ENCODE measurements at places on chromosomes 13 and 19.

DNA sequence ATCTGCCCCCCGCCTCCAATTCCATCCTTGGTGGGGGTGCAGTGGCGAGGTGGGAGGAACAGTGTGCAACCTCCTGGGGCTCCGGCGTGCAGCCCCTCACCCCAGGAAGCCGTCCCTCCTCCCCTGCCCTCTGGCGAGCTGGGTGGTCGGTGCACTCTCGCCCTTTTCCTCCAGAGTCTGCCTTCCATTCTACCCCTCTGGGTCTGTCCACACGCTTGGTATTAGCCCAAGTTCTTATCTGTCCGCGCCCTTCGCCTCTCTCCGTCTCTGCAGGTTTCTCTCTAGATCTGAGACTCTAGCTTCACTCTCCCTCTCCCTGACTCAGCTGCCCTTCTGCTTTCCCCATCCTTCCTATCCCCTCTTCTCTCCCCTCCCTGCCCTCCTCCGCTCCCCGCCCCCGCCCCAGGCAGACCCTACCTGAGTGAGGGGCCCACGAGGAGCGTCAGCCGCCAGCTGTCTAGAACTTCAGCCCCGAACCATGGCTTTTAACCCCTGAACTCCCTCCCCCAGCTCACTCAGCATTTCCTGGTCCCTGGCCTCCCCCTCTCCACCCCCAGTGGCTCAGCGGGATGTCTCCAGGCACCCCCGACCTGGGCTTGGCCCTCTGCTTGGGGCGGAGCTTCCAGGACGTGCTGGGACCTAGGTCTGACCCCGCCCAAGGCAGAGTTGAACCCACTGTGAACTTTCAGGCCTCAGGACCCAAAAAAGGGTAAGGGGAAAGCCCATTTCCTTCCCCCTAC, 499 bp upstream of the KLK13 start:
- no peak for DNase-seq

DNA sequence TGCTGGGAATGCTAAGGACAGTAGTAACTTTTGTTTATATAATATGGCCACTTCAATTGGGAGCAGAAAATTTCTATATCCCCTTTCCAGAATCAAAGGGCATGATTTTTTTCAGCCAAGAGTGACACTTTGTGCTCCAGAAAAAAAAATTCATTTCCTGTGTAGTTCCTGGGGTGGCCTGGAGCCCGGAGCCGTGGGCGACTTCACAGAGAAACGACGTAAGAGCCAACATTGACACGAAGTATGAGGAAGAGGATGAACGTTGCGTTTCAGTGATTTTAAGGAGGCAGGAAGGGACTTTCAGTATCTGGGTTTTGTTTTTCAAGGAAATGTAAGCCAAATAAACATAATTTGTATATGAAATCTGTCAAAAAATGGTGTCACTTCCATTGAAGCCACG, 187.6 kb downstream of the STK24 start:
- no peak for DNase-seq

DNA sequence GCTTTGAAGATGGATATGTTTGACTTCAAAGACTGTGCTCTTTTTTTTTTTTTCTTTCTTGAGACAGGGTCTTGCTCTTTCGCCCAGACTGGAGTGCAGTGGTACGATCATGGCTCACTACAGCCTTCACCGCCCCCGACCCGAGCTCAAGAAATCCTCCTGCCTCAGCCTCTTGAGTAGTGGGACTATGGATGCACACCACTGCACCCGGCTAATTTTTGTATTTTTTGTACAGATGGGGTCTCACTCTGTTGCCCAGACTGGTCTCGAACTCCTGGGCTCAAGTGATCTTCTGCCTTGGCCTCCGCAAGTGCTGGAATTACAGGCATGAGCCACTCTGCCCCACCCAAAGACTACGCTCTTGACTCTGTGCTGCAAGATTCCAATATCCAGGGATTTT, 50.4 kb downstream of the SPTBN4 start:
- DNase-seq: no peak

GRCh38 chr13:46526100-46526735, 26.8 kb upstream of the LRCH1 start:
- no peak for DNase-seq

DNA sequence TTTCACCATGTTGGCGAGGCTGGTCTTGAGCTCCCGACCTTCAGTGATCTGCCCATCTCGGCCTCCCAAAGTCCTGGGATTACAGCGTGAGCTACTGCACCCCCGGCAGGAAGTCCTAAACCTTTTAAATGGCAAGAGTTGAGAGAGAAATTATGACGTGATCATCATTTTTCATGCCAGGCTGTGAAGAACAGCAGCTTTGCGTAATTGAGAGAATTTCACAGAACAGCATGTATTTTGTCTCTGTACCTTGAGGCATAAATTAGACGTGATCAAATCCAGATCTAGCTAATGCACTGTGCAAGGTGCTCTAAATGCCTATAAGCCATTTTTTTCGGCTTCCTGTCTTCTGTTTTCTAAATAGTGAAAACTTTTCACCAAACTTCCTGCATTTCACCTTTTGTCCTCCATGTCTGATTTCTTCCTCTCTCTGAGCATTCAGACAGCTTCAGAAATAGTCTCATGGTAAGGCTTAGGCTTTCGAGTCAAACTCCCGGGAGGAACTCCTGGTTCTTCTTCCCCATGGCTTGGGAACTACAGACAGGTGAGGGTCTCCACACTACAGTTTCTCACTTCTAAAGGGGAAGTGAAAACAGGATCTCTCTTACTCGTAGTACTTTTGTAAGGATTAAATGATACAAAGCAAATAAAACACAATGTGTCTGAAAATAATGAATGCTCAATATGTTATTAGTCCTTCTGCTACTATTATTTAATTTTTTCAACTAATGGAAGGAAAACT, 51.0 kb downstream of the WDFY2 start:
- DNase-seq: no peak

DNA sequence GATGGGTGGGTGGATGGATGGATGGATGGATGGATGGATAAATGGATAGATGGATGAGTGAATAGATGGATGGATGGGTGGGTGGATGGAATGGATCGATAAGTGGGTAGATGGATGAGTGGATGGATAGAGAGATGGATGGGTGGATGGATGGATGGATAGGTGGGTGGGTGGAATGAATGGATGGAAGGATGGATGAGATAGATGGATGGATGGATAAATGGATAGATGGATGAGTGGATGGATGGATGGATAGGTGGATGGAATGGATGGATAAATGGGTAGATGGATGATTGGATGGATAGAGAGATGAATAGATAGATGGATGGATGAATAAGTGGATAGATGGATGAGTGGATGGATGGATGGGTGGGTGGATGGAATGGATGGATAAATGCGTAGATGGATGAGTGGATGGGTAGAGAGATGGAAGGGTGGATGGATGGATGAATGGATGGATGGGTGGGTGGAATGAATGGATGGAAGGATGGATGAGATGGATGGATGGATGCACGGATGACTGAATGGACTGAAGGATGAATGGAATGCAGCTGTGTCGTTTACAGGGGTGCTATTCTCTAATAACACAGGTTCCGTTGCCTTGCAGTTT, 21.8 kb downstream of the PRR22 start:
- DNase-seq: no peak

- DNase-seq: no peak
These were observed 1148.6 kb upstream of the PRR20A start for GRCh38 chr13:55992145-55992544.

DNA sequence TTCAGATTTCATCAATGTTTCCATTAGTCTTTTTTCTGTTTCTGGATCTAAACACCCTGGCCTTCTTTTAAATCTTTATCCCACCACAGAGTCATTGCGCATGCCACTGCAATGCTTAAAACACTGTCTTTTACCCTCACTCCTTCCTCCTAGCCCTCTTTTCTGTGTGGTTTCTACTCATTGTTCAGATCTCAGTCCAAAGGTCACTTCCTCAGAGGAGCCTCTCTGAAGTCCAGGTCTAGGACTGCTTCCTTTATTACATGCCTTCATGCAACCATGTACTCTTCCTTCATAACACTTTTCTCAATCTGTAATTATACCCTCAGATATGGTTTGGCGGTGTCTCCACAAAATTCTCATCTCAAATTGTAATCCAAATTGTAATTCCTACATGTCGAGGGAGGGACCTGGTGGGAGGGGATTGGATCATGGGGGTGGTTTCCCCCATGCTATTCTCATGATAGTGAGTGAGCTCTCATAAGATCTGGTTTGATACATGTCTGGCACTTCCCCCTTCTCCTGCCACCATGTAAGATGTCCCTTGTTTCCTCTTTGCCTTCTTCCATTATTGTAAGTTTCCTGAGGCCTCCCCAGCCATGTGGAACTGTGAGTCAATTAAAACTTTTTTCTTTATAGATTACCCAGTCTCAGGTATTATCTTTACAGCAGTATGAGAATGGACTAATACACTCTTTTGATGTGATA, 808.9 kb downstream of the DIAPH3 start:
- no peak for DNase-seq

GRCh38 chr13:71603255-71603654, 263.7 kb downstream of the DACH1 start:
- DNase-seq: no peak

GRCh38 chr19:1133471-1133929, 29.7 kb downstream of the GPX4 start:
- peak; percentile 70 for DNase-seq

DNA sequence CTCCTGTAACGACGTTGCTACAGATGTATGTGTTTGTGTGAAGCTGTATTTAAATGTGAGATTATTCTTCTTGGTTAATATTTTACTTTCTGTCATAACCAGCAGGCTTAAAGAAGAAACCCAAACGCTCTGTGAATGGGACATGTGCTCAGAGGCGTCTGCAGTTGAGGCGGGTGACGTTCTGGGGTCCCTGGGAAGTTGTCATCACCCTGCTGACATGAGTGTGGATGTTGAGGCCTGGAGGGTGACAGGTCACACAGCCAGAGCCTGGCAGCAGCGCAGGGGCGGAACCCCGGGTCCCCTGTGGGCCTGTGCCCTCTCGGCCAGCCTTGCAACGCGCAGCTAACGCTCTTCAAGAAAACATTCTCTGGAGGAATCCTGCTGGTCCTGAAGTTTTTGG, 16.6 kb downstream of the RASA3 start:
- no peak for DNase-seq

DNA sequence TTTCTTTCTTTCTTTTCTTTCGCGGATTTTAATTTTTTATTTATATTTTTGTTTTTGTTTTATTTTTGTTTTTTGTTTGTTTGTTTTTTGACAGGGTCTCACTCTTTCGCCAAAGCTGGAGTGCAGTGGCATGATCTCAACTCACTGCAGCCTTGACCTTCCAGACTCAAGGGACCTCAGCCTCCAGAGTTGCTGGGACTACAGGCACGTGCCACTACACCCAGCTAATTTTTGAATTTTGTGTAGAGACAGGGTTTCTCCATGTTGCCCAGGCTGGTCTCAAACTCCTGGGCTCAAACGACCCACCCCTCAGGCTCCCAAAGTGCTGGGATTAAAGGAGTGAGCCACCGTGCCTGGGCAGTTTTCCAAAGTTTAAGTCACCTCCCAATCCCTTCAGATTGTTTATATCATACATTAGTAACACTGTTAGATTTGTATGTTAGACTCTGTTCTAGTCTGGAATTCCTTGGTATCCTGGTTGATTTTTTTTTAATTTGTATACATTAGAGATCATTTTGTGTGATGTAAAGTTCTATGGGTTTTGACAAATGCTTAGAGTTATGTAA, 597.3 kb downstream of the DCT start:
- no peak for DNase-seq

DNA sequence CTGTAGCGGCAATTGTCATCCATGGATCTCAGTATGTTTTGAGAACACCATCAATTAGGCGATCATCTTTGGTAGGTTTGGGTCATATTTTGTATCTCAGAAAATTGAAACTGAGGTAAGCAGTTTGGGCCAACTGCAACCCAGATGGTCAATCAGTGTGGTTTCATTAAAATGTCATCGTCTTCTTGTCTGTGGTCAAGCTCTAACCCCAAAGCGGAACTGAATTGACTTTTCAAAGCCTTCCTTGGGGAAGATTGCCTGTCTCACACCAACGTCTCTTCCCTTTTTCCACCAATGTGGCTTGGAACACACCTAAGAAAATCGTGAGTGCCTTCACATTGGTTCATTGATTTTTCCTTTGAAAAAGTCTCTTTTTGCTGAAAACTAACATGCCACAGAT, 56.3 kb upstream of the UBAC2 start:
- DNase-seq: no peak

DNA sequence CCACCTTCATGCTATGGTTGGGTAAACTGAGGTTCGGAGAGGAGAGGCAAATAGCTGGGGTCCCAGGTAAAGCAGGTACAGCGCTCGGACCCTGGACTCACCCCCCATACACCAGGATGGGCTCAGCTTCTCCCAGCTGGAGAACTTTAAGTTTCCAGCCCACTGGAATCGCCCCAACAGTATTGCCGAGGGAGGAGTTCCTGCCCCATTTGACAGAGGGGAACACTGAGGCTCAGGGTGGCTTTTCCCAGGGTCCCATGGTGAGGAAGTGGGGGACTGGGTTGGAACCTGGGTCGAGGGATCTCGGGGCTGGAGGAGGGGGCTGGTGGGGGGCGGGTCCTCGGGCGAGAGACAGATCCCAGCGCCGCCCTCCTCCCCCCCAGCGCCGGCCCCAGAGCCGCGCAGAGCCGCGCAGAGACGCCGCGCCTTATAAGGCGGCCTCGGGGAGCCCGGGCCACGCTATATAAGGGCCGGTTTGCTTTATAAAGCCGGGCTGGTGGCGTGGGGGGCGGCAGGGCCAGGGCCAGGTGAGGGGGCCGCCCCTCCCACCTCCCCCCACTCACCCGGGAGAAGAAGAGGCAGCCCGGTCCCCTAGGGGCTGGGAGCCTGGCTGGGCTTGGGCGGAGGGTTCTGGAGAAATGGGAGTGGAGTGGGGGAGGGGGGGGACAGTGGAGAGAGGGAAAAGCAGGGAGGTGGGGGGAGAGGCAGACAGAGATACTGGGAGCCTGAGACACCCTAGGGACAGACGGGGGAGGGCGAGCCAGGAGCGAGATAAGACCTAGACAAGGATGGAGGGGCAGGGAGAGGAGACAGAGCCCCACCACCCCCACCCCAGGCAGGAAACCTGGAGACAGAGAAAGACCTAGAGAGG, 1.1 kb downstream of the CNN1 start:
- no peak for DNase-seq

DNA sequence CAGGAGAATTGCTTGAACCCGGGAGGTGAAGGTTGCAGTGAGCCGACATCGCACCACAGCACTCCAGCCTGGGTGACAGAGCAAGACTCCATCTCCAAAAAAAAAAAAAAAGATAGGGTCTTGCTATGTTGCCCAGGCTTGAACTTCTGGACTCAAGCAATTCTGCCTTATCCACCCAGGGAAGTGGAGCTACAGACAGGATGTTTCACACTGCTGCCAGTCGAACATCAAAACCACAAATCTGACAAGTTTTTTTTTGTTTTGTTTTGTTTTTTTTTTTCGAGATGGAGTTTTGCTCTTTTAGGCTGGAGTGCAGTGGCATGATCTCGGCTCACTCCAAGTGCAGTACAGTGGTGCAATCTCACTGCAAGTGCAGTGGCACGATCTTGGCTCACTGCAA, 10.8 kb downstream of the XPO4 start:
- peak; percentile 27 for DNase-seq

DNA sequence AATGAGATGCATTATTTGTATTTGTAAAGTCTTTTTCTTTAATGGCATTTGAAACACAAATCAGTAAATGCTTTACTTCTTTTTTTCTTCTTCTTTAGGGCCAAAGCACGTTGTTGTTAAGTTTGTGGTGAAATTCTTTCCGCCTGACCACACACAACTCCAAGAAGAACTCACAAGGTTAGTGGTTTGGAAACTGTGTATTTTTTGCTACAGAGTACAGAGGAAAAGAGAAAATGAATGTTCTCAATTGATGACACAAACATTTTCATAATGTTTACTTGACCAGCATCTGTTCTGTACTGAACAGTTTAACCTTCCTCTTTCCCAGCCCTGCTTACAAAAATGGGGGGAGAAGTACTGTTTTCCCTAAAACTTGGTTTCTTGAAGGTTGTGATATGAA, 190.9 kb upstream of the RNF113B start:
- DNase-seq: no peak

GRCh38 chr19:44005973-44006372, 3.2 kb downstream of the ZNF230 start:
- DNase-seq: no peak
